ENCODE measurements at places on chromosomes 13 and 19.

- DNase-seq, result no peak
These were observed 47.5 kb downstream of the ZNF536 start for GRCh38 chr19:30419568-30420180.

GRCh38 chr13:79485014-79485811 lies 4.3 kb downstream of the NDFIP2 start:
- peak; percentile 40 for DNase-seq

GRCh38 chr19:805166-805551 lies 7.9 kb downstream of the PTBP1 start:
- no peak for DNase-seq

GRCh38 chr19:56905631-56906150 lies 65.2 kb upstream of the PEG3 start:
- DNase-seq, result no peak

DNA sequence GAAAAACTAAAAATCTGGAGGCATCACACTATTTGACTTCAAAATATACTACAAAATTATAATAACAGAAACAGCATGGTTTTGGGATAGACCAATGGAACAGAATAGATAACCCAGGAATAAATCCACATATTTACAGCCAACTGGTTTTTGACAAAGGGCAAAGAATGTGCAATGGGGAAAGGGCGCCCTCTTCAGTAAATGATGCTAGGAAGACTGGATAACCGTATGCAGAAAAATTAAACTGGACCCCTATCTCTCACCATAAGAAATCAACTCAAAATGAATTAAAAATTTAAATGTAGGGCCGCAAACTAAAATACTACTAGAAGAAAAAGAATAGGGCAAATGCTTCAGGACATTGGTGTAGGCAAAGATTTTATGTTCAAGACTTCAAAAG lies 440.5 kb upstream of the SGCG start:
- no peak for DNase-seq

DNA sequence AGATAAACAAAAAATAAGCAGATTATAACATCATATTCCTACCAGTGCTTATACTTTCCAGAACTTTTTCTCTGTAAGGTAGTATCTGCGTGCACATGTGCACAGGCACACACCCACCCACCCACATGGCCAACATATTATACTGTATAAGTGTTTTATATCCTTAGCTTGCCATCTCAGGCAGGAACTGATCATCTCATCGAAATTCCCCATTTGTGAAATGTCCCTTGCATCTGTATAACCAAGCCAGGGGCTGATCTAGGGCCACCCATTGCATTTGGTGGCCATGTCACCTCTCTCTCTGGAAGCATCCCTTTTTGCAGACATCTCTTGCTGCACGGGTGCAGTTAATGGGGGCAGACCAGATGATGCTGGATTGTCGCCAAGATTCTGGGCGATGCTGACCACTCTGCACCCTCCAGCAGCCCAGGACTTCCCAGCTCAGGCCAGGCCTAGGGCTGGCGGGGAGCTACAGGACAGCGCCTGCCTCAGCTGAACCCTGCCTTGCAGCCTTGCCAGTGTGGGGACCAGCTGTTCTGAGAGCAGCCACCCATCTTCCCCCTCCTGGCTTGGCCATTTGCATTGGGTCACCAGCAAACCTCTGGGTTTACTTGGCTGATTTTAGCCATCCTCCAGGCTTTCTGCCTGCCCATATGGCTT lies 95.9 kb downstream of the SLC7A1 start:
- DNase-seq, result no peak

DNA sequence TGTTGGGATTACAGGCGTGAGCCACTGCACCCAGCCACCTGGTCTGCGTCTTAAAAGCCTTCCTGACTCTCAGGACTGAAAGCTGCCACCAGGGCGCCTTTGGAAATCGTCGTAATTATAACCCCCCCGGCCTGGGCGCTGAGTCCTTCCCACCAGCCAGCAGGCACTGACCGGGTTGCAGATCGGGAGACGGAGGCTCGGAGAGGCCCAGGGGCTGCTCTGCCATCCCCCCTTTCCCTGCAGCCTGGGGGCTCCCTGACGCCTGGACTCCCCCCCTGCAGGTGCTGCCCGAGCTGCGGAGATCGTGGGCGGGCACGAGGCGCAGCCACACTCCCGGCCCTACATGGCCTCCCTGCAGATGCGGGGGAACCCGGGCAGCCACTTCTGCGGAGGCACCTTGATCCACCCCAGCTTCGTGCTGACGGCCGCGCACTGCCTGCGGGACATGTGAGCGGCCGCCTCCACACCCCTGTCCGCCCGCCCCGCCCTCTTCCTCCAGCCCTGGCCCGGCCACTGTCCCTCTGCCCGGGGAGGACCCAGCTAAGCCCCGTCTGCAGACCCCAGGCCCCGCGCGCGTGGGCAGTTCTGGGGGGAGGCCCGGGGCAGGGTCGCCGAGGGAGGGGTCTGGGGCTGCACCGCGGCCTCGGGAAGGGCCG lies 2.5 kb downstream of the PRTN3 start:
- no peak for DNase-seq

DNA sequence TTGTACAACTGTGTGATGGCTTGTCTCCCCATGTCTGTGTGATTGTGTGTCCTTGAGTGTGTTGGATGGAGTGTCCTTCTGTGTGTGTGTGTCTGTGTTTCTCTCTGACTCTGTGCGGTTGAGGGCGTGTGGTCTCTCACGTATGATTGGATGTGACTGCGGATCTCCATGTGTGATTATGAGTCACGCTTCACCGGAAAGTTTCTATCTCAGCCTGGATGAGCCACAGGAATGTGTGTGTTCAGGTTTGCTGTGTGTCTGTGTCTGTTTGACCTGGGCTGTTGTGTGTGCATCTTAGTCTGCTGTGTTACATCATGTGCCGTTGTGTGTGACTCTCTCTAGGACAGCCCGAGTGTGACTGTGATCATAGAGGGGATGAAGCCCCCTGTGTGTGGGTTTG lies 15.5 kb upstream of the ZNF835 start:
- no peak for DNase-seq

GRCh38 chr19:3123088-3123721 lies 12.6 kb upstream of the GNA15 start:
- DNase-seq, result no peak

DNA sequence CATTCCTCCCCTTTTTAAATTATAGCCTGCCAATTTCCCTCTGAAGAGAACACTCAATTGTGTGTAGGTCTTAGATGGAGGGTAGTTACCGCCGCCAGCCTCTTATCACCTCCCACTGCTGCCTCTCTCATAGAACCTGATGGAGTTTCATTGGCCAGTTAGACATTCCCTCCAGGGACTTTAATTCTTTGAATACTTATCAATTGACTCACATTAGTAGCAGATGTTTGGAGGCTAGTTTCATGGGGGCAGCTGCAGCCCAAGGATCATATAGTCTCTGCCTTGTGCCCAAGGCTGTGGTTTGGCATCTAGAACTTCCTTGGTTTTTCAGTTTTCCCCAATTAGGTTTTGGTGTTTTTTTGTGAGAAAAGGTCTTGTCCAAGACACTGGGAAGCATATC lies 318.9 kb upstream of the HTR2A start:
- DNase-seq, result no peak

DNA sequence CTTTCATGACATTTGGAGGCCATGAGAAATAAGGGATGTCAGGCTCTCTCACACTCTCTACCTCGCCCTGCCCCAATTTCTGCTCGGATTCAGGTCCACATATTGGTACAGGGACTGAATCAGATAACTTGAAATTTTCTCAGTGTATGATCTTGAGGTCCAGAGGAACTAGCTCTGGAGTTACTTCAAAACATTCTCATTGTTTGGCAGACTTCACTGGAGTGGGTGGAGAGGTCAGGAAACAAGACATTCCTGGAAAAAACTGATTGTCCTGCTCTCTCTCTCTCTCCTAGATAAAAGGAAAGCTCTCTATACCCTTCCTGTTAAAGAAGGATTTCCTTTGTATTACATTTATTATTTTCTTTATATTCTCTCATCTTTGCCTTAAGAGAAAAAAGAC lies 428.1 kb upstream of the DACH1 start:
- no peak for DNase-seq

Data from left colon (tissue), 2 donors.